AG08395 (cell line): ENCODE measurements at places on chromosomes 13 and 19.

DNA sequence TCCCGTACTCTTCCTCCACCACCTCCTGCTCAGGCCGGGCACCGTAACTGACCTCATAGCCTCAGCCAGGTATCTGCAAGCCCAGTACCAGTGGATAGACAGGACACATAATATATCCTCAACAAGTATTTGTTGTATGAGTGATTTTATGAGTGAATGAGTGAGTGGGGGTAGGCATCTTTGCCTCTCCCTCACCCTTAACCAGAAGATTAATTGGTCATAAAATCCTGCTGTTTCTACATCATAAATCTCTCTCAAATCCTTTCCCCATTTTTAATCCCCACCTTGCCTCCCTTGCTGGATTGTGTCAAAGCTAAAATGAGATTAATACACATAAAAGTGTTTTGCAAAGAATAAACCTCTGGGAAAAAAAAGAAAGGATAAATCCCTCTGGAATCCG, 44.4 kb upstream of the HMGB1 start:
- DNase-seq = no peak

GRCh38 chr13:53250272-53250875, 221.8 kb downstream of the OLFM4 start:
- DNase-seq = peak; percentile 67

DNA sequence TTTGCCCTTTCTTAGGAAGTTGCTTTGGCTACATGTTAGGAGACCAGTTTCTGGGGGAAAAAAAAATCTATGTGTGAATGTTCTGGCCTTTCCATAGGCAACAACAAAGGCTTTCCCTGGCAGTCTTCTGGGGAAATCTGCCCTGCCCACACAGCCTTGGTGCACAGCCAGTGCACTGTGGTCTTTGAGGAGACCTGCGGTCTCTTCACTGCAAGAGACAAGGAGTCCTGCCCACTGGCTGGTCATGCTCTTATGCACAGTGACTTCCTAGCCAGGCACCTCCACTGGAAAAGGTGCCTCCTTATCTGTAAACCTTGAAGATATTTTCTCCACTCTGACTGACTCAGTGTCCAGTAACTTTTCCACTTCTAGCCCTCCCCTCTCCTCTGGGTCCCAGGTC, 155.1 kb downstream of the SUCLA2 start:
- no peak for DNase-seq

DNA sequence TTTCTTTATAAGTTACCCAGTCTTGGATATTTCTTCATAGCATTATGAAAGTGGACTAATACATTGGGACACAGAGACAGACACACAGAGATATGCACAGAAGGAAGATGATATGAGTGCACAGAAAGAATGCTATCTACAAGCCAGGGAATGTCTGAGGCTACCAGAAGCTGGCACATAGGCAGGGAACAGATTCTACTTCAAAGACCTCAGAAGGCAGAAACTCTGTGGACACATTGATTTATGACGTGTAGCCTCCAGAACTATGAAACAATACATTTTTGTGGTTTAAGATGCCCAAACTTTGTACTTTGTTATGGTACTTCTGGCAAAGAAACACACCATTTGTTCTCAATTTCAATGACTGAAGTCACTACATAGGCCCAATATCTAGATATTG, 556.7 kb downstream of the PCDH9 start:
- peak; percentile 69 for DNase-seq

GRCh38 chr19:29858000-29858596, 46.3 kb downstream of the CCNE1 start:
- DNase-seq = no peak

DNA sequence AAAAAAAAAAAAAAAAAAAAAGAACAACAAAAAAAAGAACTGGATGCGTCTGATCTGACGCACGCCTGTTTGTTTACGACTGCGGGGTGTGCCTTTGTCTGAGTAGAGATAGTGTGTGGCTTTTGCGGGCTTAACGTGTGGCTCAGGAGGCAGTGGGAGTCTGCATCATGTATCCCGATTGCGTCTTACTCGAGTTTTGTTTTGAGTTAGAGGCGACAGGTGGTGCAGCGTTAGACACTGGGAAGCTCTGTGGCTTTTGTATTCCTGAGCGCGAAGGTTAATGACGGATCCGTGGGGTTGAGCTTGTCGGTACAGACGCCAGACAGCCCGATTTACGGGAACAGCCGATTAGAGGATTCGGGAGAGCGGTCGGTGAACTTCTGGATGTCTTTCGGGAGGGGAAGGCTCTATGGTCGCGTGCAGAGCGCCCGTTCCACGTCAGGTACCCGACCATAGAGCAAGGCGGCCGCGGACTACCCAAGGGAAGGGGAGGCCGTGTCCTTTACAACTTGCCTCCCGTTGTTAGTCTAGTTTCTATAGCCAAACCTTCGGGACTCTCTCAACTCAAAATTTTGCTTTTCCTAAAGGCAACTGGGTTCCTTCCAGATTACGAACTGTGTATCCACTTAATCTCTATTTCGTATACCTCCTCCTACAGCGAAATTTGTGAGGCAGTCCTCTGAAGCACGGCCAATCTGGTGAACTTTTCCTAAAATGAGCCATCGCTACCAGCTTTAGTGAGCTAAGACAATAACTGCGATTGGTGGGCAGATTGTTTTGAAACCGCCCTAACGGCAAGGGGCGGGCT, 926 bp upstream of the HNRNPUL1 start:
- peak; percentile 45 for DNase-seq

- DNase-seq = no peak
Measured at GRCh38 chr13:30170569-30170968, 136.8 kb downstream of the KATNAL1 start.

GRCh38 chr13:65966991-65967451, 1263.1 kb downstream of the PCDH9 start:
- peak; percentile 17 for DNase-seq

DNA sequence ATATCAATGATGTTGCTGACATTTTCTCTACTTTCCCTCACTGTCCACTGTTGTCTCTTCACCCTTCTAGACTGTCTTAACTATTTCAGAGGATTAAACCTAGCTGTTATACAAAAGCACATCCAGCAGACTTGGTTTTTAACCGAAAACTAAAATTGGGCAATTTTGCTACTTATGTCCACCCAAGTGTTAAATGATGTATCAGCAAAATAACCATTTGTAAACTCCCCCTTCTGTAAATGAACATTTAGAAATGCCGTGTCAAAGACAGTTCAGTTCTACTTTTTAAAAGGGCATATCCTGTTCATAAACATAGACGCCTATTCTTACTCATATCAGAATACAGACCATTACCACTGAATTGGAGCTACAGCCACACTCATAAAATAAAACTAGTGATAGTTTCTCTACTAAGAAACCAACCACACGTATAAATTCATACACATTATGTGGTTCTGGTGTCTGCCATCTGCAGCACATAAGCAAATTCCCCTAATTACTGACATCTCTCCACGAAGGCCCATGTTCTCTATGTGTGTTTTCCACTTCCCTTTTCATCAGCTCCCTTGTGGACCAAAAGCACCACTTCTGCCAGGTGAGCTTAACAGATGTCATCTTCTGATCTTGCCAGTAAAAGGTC, 1091.8 kb downstream of the PCDH9 start:
- DNase-seq = no peak

DNA sequence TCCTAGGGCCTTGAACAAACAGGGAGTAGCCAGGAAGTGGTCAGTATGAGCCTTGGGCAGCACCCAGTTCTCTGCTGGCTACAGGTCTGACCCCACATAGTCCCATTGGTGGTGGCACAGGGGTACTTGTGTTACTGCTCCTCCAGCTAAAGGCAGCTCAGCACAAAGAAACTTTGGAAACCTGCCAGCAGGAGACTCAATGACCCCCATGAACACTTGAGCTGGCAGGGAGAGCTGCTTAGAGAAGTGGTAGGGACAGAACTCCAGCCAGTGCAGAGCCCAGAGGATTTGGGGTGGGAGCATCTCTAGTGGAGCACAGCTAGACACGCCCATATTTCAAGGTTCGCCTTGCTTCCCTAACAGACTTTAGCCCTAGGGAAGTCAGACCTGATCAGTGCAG, 10.4 kb upstream of the ZNF586 start:
- DNase-seq = no peak

GRCh38 chr19:53576941-53577653, 39.2 kb downstream of the ZNF331 start:
- no peak for DNase-seq

DNA sequence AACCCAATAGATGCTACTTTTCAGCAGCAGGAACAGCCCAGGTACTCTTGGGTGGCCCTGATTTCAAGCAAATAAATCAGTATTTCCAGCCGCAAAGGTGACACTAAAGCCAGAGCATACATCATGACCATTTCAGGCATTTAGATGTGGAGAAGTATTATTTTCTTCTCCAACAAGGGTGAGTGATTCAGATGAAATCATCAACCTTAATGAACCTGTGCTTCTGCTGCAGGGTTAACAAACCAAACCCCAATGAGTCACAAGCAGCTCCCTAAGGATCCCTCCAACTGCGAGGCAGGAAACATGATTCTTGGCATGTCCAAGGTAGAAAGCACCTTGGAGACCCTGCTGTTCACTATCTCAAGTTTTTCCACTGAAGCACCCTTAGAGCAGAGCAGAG, 32.7 kb downstream of the MBNL2 start:
- peak; percentile 39 for DNase-seq

- DNase-seq = no peak
Measured at GRCh38 chr13:50609011-50609410, 234.5 kb downstream of the DLEU7 start.

DNA sequence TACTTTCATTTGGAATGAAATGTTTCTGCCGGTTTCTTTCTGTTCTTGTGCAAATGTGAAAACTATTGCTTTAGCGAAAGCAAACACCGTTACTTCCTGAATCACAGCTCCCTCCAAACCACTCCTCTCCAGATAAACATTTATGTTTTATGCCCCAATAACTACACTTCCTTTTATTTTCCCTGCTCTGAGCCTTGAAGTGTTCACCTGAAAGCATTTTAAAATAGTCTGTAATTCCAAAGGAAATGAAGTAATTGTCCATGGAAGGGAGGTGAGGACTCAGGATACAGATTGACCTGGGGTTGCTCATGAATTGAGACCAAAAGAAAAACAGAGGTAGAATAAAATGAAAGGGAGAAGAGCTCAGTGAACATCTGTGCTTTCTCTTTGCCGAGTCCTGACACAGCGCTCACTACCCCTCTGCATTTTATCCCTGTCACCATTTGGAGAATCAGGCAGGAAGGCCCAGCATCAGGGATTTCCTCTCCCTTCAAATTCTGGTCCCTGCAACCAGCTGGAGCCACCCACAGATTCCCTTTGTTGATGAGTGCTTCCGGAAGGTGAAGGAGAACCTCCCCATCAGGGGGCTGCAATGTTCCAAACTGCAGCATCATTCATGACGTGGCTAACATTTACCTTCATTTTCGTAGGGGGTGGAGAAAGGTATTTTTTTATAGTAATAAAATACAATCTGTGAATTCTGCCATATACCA, 171.9 kb downstream of the ITGBL1 start:
- DNase-seq = no peak

GRCh38 chr13:92896842-92897241, 329.8 kb upstream of the GPC6 start:
- DNase-seq = no peak

DNA sequence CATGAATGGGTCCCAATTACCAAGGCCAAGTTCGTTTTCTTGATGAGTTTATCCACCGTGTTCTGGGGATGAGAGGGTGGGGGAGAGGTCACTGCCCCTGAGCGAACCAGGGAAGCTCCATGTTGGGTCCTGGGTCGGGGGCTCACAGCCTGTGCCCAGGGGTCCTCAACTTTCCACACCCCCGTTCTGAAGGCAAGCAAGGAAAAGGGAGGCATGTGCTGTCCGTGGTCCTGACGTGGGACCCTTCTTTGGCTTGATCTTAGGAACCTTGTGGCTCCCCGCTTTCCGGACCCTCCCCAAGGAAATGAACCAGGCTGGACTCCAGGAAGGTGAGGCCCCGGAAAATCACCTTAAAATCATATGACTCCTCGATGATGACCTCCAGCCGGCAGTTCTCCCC, 18.2 kb upstream of the MEIS3 start:
- DNase-seq = no peak

DNA sequence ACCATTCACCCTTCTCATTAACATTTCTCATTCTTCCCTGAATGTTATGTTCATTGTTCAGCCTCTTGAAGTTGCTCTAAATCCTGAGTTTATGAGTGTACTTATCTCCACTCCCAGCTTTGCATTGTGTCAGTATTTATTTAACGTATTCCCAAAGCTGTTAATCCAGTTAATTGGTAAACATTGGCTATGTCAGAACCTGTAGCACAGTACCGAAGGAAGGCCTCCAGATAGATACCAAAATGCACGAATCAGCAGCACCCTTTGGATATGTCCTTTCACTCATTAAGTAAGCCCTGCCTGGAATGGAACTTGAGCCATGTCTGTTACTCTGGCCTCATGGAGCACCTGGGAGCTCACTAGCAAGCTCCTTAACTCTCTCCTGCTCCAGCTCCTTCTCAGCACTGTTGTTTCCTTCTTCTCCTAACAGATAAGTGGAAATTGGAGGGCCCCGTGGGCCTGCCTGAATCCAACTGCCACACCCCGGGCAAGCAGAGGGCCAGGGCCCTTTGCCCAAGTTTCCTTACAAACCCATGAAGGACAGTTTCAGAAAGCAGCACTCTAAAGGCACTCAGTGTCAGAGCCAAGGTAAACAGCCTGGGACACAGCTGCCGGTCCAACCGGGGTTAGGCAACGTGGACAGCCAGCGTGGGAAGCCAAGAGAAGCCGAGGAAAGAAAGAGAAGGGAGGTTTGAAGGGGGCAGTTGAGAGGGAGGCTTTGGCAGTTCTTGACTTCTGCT, 155.0 kb upstream of the SERP2 start:
- DNase-seq = no peak
